ENCODE measurements at places on chromosomes 6 and 20.

DNA sequence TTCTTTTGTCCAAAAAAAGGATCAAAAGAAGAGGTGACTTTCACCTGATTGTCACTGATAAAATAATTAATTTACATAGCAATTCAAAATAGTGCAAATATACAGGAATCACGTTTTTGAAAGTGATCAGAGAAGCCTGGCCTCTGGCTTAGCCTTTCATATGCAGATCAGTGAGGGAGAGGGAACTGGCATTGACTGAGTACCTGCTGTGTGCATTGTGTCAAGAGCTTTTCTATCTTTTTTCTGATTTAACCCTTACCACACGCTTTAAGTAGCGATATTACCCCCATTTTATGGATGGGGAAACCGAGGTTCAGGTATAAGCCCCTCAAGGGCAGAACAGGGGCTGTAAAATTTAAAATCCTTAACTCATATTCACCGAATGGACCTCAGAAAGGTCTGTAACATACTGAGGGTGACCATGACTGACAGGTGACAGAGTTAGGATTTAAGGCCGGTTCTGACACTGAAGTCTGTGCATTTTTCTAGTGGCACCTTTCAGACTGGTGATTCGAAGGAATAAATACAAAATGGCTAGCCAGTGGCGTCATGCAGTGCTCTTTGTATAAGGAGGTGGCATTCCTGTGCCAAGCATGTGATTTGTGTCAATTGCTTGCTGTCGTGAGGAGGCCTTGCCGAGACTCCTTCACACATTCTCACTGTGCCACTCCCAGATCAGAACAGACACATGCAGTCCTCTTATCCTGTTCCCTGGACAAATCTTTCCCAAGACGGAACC is 310.2 kb downstream of the TSHZ2 start:
- no peak for DNase-seq

DNA sequence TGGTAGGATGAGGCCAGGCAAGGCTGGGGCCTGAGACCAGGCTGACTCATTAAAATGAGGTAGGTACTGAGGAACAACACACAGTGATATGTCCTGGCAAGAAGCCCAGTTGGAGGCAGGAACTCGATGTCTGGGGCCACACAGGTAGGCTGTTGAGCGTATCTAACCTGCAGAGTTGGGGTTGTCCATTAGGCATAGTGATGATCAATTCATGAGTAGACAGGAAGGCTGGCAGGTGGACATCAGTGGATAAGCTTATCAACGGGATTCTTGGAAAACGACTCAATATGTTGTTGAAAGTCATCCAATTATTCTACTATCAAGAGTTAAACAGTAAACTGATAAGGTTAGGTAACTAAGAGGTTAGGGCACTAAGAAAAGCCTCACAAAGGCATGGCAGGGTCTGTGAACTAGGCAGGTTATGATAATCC is 193.2 kb upstream of the COL21A1 start:
- DNase-seq, result no peak

GRCh38 chr6:25176466-25176865 is 102.7 kb upstream of the CARMIL1 start:
- no peak for DNase-seq

- no peak for DNase-seq
Observed at GRCh38 chr20:25256226-25256859, 8.5 kb downstream of the PYGB start.

GRCh38 chr6:124770784-124771183 is 191.5 kb upstream of the RNF217 start:
- DNase-seq, result no peak

- DNase-seq, result no peak
Observed at GRCh38 chr6:126753606-126754005, 364.9 kb upstream of the RSPO3 start.

GRCh38 chr6:39952167-39952566 is 17.9 kb upstream of the MOCS1 start:
- DNase-seq, result no peak

- DNase-seq, result no peak
Observed at GRCh38 chr6:108748959-108749358, 99.3 kb upstream of the ARMC2 start.
